ENCODE measurements at places on chromosomes 5 and 9.

GRCh38 chr9:104027295-104027694 lies 66.8 kb upstream of the SMC2 start:
- DNase-seq: no peak

DNA sequence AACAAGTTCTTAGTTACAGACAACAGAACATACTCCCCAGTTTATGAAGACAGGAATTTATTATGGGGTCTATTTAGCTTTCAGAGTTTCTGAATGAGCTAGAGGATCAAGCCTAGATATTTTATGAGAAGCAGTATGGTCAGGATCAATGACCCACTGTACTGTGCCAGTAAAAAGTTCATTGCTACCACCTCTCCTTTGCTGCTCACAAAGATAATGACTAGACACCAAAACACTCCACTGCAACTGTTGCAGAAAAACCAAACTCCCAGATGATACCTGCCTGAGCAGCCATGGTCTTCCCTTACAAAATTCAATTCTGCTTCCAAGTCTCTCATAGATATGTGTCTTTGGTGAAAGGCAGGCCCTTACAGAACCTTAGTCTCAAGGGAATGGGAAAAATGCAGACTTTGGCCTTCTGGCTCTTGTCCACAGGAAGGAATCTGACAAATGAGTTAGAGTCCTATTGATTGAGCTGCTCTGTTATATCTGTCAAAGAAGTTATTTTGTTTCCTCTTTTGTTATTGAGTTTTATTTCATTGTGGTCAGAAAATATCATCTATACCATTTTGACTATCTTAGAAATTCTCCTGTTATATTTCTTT lies 74.7 kb upstream of the RASGRF2 start:
- DNase-seq: no peak

DNA sequence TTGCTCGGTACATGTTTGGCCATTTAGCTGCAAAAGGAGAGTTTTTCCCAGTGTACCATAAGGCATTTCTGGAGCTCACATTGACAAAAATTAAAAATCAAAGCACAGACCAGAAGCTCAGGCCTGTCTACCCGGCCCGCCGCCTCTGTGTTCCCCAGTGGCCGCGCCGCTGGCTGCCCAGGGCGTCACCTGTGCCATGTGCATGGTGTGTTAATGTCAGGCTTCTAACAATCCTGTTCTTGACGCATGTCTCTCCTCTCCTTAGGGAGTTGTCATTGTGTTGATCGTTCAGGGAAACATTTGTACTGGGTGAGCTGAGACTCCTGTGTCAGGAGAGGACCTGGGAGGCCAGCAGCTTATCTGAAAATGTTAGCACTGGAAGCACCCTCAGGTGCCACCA lies 9.6 kb upstream of the NTNG2 start:
- no peak for DNase-seq

DNA sequence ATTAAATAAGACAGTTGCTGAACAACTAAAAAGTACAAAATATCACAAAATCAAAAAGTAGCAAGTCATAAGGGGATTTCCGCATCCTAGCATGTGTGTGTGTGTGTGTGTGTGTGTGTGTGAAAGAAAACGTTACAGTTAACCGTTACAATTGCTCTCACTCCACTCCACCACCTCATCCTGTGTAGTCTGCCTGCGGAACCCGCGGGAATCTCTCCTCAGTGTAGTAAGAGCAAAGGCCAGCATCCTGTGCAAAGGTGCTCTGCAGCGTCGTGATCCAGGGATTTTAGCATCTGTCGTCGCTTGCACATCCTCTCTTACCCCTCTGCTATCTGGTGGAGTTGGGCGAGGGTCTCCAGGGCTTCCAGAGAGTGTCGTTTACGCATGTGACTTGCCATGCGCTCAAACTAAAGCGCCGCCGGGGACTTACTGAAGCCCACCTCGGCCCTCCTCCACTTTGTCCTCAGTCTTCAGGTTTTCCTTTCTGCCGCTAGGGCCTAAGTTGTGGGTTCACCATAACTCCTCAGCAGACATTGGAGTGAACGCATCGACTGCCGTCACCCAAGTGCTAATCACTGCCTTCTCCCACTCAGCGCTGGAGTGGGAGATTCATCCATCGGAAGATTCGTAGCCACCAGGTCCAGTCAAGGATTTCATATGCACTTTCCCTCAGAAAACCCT lies 3.9 kb downstream of the CDKN2B start:
- DNase-seq: no peak

DNA sequence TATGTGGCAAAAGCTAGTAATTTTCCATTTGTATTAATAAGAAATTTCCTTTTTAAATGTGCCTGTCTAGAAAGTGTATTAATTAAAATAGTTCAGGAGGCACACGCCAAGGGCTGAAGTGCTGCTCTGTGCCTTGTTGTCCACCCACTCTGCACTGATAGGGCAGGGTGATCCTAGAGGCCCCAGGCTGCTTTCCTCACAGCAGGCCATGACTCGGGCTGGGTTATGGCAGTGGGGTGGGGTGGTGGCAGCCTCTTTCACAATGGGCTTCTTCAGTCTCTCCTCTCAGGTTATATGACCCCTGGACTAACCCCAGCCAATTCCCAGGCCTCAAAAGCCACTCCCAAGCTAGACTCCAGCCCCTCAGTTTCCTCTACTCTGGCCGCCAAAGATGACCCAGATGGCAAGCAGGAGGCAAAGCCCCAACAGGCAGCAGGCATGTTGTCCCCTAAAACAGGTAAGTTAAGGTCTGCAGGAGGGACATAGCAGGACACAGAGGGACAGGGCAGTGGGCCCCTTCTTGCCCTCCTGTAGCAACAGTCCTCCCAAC lies 19.5 kb downstream of the CD74 start:
- no peak for DNase-seq

DNA sequence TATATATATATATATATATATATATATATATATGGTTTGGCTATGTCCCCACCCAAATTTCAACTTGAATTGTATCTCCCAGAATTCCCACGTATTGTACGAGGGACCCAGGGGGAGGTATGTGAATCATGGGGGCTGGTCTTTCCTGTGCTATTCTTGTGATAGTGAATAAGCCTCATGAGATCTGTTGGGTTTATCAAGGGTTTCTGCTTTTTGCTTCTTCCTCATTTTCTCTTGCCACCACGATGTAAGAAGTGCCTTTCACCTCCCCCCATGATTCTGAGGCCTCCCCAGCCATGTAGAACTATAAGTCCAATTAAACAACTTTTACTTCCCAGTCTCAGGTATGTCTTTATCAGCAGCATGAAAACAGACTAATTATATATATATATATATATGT lies 52.3 kb upstream of the ADAMTS2 start:
- DNase-seq: no peak

DNA sequence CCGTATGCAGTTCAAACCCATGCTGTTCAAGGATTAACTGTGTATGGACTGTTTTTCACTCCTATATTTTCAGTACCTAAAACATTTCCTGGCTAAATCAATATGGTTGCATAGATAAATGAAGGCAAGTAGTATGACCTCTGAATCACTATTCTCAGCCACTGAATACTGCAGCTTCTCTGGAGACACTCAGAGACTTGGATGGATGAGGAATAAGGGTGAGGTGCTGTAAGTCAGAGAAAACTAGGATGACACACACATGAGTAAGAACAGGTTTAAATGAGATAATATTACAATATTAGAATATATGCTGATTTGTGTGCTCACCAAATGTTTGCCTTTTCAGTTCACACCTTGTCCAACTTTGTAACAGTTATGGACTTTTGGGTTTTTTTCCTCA lies 26.0 kb upstream of the ANXA1 start:
- DNase-seq: no peak

DNA sequence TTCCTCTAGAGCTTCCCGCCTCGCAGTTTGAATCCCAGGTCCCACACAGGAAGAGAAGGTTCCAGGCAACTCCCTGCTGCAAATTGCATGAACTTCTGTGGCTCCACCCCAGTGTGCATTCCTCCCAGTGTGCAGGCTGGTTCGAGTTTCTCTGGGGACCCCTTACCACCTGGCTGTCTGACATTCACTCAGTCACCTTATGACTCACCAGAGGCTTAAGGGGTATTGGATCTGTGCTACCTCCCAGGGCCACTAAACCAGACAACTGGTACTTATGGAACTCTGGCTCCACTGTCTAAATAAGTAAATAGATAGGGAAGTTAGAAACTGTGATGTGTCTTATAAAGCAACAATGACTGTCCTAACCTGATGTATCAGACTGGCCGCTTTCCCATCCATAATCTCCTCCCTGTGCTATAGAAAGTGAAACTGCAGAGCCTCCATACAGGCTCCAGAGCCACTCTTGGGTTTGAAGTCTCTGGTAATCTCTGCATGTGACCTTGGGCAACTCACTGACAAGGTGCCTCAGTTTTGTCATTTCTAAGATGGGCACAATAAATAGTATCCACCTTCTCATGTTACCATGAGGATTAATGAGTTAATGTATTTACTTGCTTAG lies 720.6 kb downstream of the SEMA5A start:
- DNase-seq: no peak

DNA sequence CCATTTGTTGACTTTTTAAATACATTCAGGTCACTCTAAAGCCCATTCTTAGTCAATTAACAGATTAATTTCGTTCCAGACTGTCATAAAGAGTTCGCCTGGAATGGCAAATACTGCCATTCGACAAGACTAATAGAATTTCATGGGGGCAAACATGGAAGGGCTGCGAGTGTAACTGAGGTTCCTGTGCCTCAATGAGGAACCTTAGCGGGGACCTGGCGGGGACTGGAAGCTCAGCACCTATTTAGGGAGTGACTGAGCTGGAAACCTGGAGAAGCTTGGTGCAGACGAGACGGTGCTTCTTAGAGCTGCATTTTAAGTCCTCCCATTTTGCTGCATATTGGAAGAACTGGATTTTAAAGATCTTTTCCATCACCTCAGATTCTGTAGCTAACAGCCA lies 3.4 kb downstream of the VCAN start:
- no peak for DNase-seq

GRCh38 chr5:131305906-131306305 lies 42.1 kb downstream of the CDC42SE2 start:
- no peak for DNase-seq

DNA sequence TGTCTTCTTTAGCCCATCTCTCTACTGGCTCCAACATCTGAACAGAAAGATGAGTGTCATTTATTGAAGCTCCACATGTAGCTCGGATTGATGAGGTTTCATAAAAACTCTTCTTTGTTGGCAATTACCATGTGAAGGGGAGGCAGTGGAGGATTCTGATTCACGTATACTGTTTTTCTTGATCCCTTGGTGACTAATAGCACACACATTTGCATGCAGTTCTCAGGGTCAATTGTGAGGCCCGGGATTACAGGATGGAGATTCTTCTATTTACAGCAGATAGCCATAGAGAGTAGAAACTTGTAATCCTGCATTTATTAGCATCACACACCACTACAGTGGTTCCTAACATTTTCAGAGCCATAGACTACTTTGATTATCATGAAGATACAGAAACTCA lies 133.2 kb upstream of the MARCHF11 start:
- no peak for DNase-seq

All from stimulated activated CD8-positive, alpha-beta memory T cell treated with anti-CD3 and anti-CD28 coated beads, Interleukin-4, amount 100 ng/mL, for 48 hours (primary cell).